ENCODE measurements at places on chromosomes 4 and X.

GRCh38 chr4:188012426-188012945 lies 16.9 kb downstream of the ZFP42 start:
- DNase-seq = no peak

DNA sequence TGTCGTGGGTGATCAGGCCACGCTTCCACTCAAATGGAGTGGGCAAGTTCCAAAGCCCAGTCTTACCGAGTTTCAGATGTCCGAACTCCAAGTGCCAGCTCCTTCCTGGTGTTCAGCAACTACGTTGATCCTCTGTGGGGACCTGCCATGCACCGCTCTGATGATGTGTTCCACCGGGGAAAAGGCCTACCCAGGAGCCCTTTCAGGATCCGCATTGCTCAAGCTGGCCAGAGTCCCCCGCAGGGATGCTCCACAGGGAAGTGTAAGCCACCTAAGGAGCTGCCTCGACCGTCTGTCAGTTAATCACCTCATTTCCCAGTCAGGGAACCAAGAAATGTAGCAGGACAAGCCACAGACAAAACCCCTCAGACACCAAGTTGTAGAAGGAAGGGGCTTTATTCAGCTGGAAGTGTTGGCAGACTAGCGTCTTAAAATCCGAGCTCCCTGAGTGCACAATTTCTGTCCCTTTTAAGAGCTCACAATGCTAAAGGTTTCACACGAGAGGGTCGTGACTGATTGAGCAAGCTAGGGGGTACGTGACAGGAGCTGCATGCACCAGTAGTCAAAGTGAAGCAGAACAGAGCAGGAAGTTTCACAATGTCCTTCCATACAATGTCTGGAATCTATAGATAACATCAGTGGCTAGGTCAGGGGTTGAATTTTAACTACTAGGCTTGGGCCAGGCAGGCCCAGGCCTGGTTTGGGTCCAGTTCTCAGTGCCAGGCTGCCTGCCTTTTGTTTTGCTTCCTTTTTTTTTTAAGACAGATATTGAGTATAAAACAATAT lies 126.2 kb upstream of the ZDHHC15 start:
- no peak for DNase-seq

GRCh38 chrX:47146121-47146935 lies 1.3 kb downstream of the RBM10 start:
- DNase-seq = no peak

DNA sequence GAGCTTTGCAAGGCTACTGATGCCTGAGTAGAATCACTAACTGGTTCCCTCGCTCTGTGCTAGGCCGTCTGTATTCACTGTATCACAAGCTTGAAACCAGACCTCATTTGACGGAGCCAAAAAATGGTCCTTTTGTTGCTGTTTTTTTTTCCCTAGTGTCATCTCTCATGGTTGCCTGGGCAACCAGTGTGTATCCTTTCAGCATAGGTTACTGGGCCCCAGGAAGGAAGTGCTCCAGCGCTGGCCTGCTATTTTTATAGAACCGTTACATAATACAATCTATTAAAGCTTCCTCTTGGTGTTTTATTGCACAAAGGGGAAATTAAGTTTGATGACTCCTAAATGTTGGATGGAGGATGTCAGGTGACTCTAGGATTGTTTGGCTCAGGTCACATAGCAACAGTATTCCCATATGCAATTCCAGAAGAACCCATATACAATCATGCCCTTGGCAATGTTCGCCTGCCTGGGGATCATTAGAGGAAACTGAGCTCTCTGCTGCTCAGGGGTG lies 220.4 kb downstream of the SPRY1 start:
- DNase-seq = no peak

- DNase-seq = no peak
Observed at GRCh38 chr4:48939785-48940184, 33.2 kb upstream of the OCIAD2 start.

DNA sequence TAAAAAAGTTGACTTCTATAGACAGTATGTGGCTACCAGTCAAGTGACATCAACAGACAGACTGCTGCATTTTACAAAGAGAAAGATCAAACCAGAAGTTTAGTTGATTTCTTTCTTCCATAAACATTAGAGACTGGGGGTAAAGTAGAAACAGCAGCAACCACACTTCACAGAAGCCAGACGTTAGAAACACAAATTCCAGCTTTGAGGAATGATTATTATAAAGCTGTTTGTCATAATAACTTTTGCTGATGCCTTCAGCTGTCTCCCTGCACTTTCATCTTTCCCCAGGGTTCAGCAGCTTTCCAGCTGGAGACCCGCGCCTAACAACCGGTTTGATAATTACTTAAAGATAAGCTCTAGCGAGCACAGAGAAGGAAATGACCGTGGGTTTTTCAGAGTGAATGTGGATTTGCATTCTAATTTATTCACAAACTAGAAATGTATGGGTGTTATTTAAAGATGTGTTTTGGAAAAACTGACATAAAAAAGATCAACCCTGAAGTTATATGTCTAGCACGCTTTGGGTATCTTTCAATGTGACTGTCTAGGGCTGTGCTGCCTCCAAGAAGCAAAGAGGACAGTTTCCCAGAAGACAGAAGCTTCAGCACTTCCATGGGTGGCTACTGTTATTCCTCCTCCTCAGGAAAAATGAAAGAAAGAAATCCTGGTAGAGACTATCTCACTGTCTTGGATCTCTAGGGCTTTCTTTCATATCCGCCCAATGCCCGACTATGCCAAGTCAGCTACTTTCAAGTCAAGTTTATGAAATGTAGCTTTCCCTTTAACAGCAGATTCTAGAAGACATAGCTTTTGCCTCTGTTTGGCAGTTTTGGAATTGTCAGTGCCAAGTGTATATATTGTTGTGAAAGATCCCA lies 15.0 kb upstream of the ENAM start:
- no peak for DNase-seq

GRCh38 chrX:48278958-48279357 lies 23.8 kb downstream of the SSX1 start:
- DNase-seq = no peak

GRCh38 chr4:57342411-57342810 lies 232.2 kb upstream of the IGFBP7 start:
- DNase-seq = no peak

GRCh38 chr4:147037069-147037468 lies 91.4 kb upstream of the TTC29 start:
- DNase-seq = no peak

DNA sequence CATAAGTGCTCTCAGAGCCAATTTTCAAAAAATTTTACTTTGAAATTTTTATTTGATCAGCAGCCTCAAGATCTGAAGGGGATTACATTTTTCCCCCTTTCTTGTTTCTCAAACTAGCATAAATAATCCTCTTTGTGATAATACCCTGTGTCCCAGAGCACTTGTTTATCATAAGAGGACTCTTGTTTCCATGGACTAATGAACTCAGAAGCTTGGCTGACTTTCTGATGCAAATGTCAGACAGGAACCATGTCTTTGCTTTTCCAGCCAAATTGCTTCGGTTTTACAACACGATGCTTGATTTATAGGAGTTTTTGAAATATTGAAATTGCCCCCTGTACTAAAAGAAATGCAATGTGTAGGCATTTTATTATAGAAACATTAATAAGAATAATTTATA lies 859.3 kb upstream of the LCORL start:
- no peak for DNase-seq

DNA sequence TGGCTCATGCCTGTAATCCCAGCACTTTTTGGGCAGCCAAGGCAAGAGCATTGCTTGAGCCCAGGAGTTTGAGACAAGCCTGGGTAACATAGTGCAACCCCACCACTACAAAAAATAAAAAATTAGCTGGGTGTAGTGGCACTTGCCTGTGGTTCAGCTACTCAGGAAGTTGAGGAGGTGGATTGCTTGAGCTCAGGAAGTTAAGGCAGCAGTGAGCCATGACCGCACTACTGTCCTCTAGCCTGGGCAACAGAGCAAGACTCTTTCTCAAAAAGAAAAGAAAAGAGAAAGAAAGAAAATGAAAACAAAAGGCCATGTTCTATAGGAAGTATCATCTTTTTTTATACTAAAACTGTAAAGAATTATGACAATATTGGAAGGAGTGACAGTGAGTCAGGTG lies 38.5 kb downstream of the NEK1 start:
- DNase-seq = no peak

DNA sequence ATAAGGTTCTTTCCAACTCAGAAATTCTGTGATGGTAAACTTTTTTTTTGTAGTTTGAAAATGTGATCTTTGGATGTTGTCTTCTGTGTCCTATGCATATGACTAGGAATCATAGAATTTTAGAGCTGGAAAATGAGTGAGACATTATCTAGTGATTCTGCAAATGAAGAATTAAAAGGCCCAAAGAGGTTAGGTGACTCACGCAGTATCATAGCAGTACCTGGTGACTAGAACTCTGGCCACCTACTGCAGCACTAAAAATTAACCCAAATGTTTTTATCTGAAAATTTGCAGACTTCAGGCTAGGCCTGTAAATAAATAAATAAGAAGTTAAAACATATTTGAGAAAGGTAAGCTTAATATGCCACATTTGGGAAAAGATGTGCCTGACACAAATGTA lies 52.8 kb downstream of the NFKB1 start:
- no peak for DNase-seq

GRCh38 chr4:113384600-113384999 lies 335.1 kb downstream of the ANK2 start:
- DNase-seq = no peak

DNA sequence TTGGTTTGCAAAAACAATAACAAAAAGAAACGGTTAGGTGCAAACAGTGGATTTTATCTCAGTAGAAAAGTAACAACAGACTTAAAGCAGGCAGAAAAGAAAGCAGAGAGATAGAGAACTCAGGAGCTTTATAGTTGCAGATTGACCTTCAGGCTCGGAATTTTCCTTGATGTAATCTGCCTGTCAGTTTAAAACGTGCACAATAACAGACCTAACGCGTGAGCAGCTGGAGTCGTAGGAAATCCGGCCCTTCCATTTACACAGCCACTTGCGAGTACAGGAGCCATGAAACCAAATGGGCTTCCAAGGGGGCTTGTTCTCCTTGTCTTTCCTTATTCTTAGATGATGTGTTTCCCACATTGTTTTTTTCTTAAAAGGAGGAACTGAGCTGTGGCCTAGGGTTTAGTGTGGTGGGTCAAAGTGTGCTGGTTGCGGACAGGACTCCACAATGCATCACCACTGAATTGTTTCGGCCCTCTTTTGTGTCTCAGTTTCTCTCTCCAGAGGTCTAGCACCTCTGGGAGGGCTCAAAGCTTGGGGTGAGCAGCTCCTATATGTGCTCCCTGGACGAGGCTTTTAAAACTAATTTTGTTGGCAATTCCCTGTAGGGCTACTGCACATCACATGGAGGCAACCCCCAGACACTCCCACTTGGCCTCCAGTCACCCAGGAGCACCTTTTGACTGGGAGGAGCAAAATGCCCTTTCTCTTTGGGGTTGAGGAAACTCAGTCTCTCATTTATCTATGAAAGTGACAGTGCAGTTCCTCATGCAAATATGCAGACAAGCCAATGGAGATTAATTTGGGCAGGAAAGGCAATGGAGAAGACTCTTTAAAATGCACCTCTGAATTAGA lies 13.9 kb upstream of the MPP1 start:
- no peak for DNase-seq

GRCh38 chr4:147325571-147325981 lies 155.3 kb upstream of the EDNRA start:
- no peak for DNase-seq

GRCh38 chr4:140162596-140162995 lies 8.6 kb upstream of the MAML3 start:
- DNase-seq = no peak

DNA sequence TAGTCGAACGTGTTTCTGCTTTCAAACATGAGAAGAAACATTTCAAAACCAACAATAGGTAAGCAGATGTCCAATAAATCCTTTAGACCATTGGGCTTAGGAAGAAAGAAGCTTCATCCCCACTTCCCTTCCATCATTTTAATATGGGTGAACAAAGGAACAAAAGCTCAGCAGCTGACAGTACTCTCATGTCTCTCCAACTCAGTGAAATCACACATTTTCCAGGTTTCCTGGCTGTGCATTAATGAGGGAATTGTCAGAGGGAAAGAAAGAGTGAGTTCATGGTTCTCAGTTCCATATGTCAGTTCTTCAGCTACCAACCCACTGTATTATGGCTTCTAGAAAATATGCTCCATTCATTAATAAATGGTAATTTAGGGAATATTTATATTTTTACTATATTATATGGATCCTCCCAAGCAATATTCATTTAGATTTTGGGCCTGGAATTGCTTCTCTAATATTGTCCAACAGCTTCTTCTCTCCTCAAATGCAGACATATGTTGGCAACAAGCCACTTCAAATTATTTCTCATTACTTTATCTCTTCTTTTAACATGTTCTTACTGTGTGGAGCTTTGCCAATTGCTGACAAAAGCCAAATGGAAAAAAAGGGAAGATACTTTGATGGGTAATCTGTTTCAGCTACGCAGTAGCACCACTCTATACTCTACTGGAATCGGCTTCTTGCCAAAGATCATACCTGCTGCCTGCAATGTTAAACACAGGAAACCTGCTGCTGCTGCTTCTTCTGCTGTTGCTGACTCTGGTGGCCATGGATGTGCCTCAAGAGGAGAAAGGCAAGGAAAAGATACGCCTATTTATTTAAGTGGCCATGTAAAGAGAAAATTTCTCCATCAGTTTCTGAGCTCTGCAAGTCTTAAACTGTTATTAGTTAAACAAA lies 1757.6 kb downstream of the ARAP2 start:
- DNase-seq = no peak

DNA sequence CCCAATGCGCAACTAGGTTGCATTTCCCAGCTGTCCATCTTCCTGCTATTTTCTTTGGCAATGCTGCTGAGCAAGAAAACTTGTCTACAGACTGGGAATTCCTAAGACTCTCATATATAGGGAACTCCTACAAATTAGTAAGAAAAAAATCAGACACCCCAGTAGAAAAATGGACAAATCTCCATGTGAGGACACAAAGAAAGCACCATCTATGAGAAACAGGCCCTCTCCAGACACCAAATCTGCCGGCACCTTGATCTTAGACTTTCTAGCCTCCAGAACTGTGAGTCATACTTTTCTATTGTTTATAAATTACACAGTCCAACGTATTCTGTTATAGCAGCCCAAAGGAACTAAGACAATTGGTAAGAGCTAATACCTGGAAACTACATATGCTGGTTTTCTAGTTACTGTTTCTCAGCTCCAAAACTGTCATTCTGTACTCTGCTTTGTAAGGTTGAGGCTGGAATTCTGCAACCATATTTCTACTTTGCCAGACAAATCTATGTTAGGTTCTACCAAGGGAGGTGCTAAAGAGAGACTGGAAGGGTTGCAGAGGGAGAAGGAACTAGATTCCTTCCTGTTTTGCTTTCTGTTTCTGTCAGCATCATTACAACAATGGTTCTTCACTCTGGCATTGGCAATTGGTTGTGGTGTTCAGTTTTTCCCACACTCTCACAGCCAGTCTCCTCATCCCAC lies 35.7 kb upstream of the FAM241A start:
- no peak for DNase-seq

GRCh38 chr4:124703154-124703553 lies 9.4 kb downstream of the ANKRD50 start:
- no peak for DNase-seq

- DNase-seq = no peak
Observed at GRCh38 chrX:108399418-108400165, 38.6 kb downstream of the COL4A6 start.

DNA sequence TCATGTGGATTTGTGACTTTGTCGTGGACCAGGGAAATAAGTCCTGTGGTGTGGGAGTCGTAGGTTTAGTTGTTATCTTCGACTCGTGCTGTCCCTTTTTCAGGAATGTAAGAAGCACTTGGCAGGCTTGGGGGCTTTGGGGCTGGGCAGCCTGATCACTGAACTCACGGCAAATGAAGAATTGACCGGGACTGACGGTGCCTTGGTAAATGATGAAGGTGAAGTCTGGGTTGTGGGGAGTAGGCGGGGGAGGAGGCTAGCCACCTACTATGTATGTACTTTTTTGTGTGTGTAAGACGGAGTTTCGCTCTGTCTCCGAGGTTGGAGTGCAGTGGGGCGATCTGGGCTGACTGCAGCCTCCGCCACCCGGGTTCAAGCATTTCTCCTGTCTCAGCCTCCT lies 1.2 kb downstream of the TAF1 start:
- DNase-seq = no peak
